ENCODE measurements at places on chromosomes 13 and 19.

GRCh38 chr13:100987948-100988347, 313.4 kb upstream of the TMTC4 start:
- no peak for DNase-seq

DNA sequence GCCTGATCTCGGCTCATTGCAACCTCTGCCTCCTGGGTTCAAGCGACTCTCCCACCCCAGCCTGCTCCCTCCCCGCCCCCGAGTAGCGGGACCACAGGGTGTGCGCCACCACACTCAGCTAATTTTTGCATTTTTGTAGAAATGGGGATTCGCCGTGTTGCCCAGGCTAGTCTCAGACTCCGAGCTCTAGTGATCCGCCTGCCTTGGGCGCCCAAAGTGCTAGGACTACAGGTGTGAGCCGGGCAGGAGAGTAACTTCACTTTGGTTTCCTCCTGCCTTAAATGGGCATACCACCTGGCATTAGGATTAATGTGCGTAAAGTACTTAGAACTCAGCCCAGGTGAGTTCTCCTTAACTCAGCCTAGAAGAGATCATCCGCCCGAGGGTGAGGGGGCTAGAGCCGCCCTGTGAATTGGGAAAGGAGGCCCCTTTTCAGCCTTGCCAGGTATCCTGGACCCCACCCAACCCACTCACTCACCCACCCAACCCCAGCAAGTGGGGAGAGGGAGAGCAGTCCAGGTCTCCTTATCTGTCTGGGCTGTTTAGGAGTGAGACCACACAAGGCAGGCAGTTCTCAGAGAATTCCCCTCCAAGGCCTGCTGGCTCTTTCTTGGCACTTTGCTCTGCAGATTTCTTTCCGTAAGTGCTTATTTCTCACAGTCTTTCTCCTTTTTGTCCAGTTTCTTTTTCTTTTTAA, 1.2 kb upstream of the ZFP36 start:
- no peak for DNase-seq

DNA sequence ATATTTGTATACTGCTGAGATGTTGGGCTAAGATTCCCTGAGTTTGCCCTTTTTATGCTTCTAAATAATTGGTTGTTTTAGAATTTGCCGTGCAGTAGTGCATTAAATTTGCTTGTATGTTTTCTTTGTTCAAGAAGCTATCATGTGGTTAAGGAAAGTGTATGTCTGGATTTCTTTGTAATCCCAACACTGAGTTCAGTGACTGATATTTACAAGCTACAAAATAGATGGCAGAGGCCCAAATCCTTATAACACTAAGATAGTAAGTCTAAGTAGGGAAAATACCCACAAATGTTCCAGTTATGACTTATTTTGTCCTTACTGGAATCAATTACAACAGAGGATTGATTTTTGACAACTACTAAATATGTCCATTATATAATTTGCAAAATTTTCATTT, 435.0 kb upstream of the KLF12 start:
- no peak for DNase-seq

GRCh38 chr19:29880498-29881081, 61.4 kb upstream of the URI1 start:
- no peak for DNase-seq

- peak; percentile 94 for DNase-seq
Measured at GRCh38 chr19:3700242-3701032, at the start of gene PIP5K1C. Gene PIP5K1C (minus strand): TSS chr19:3700468. CDS start chr19:3700390, 78 bp downstream.

DNA sequence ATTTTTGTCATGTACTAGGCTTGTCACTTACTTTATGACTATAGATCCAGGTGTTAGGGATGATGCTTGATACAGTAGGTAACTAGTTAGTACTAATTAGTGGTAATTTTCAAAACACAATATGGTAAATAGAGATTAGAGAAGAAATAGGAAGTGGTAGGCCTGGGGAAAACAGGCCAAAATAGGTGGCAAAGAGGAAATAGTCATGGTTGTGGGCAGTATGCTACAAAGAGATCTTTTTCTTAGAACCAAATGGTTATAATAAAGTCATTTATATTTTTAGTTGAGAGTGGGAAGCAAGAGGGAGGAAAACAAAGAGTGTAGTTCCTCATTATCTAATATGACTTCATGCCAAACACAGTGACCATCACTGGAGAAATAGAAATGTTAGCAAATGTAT, 9.1 kb upstream of the VWA8 start:
- DNase-seq = no peak

- DNase-seq = no peak
Measured at GRCh38 chr13:114054264-114054663, 78.2 kb downstream of the RASA3 start.

- DNase-seq = no peak
Measured at GRCh38 chr13:105346141-105346775, 1189.2 kb downstream of the EFNB2 start.

- DNase-seq = no peak
Measured at GRCh38 chr19:41424335-41425173, 2.6 kb downstream of the B3GNT8 start.

DNA sequence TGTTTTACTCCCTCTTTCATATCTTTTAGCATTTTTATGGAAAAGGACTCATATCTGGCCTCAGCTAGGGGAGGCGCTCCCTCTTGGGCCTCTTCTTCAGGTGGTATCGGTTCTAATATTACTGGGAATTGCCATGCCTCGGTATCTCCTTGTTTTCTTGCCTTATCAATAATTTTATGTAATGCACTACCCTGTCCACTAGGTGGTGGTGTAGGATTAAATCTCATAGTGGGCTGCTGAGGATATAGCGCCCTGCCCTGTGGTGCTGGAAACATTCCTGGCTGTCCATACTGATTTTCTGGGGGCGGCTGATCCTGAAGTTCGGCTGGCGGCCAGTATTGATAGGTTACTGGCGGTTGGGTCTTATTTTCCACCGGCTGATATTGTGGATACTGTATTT, 35.8 kb downstream of the ZNF420 start:
- no peak for DNase-seq

GRCh38 chr19:4068047-4068966, 1.6 kb upstream of the ZBTB7A start:
- DNase-seq = no peak

GRCh38 chr19:55083004-55083850, 7.6 kb downstream of the EPS8L1 start:
- DNase-seq = no peak

GRCh38 chr13:107035186-107035585, 467.2 kb upstream of the ARGLU1 start:
- DNase-seq = no peak

DNA sequence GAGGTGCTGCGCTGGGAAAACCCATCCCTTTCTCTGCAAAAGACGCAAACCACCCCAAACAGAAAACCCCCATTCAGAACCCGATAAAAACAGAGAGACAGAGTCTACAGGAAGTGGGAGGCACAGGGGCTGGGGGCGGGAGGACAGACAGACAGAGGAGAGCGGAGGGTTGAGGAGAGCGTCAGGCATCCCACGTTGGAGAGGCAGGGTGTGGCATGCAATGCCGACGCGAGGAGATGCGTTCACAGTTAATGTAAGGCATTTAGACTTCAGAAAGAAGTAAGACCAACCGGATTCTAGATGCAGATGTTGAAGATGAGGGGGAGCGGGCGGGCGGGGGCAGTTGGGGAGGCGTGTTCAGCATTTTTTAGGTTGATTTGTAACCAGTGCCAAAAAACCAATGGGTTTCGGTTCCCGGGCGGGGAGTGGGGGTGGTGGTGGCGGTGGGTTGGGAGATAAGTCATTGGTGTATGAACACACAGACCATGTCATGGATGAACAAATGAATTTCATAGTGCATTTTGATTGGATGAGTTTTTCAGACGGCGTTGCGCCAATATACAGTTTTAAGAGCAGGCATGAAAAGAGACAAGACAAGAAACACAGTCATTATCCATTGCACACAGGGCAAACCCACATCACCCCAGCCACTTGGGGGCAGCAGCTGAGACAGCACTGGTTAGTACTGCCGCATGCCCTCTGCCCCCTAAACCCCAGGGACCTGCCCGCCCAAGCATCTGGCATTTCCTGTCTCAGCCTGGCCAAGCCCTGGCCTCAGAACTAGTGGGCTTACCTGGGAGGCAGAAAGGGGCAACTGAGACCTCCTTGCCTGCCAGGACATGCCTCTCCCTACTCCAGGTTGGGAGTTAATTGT, 91.3 kb downstream of the IER2 start:
- DNase-seq = peak; percentile 75

- no peak for DNase-seq
Measured at GRCh38 chr13:33537026-33537425, 251.5 kb upstream of the STARD13 start.

DNA sequence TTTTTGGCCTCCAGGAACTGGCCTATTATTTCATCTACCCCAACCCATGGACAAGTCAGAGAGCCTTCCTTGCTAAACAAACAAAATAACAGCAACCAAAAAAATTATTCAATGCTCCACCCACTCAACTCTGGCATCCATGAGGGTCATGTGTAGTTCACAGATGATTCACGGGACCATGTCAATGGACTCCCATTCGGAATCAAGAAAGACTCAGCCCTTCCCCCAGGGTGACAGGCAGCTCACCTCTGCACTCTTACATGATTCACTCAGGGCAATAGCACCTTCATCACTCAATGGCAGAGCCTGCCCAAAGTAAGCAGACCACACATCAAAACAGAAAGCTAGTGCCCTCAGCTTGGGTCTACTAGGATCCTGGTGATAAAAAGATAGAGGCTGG, 14.3 kb upstream of the SCEL start:
- no peak for DNase-seq

Data from activated CD4-positive, alpha-beta memory T cell treated with anti-CD3 and anti-CD28 coated beads for 36 hours (primary cell).